ENCODE measurements at places on chromosomes 5 and 9. TPM values are rescaled to one million over a fixed set of nuclear protein-coding genes. Genes with fewer than 3 reads are reported as not detected.

- no peak for DNase-seq
Observed at GRCh38 chr9:2321523-2322148, 300.0 kb upstream of the VLDLR start.

Gene PCDHA1
- total RNA-seq, result not detected

Gene ANXA2R
- total RNA-seq, result 3.2 TPM

- peak; percentile 17 for DNase-seq
Observed at GRCh38 chr5:80117446-80117845, 82.3 kb downstream of the THBS4 start.

- no peak for DNase-seq
Observed at GRCh38 chr5:139601429-139601828, 40.3 kb downstream of the UBE2D2 start.

GRCh38 chr9:94084314-94084713, at the start of gene PTPDC1:
TSS of gene PTPDC1 (plus strand) at chr9:94084464. CDS start at chr9:94084531, 67 bp downstream.
- peak; percentile 39 for DNase-seq

GRCh38 chr5:178996156-178996555, 1.0 kb upstream of the GRM6 start:
- DNase-seq, result no peak

Gene MARCHF3
- total RNA-seq, result 7.8 TPM

GRCh38 chr5:150020249-150020648, 19.7 kb downstream of the HMGXB3 start:
- peak; percentile 76 for DNase-seq

- DNase-seq, result no peak
Observed at GRCh38 chr9:103991698-103992097, 102.4 kb upstream of the SMC2 start.

Gene NTNG2
- total RNA-seq, result 0.36 TPM

GRCh38 chr9:96014078-96014477, 138.6 kb downstream of the ERCC6L2 start:
- DNase-seq, result no peak

Measured in RPMI7951 (cell line).